ENCODE measurements at places on chromosomes 4 and X.

DNA sequence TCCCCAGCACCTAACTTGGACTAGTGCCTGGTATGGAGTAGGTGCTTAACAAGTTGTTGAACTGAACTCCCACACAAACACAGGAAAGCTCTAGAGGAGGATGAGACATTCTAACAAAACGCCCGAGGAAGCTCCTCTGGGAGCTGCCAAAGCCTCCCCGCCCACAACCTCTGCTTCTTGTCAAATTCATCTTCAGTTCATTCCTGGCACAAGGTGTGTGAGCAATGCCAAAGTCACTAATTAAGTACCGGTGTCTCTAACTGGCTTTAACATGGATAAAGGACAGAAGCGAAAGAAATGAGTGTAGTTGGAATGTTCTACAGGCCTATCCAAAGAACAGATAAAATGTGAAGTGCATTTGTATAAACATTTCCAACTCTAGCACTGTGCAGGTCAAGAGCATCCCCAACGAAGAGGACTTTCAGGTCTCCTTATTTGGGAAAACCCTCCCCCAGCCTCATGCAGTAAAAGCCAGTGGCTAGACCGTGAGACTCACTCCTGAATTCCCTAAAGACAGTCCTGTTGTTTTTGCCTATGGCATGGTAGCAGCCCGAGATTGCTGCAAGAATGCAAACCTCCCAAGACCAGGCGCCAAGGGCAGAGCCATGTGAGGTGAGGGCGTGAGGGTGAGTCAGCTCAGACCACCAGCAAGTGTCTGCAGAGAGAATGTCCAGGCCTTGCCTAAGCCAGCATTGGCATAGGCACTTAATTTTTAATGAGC, 72.2 kb upstream of the KLF3 start:
- DNase-seq, result no peak

GRCh38 chrX:29143356-29143755, 556.1 kb downstream of the IL1RAPL1 start:
- no peak for DNase-seq

GRCh38 chr4:6121276-6121850, 79.0 kb downstream of the JAKMIP1 start:
- no peak for DNase-seq

DNA sequence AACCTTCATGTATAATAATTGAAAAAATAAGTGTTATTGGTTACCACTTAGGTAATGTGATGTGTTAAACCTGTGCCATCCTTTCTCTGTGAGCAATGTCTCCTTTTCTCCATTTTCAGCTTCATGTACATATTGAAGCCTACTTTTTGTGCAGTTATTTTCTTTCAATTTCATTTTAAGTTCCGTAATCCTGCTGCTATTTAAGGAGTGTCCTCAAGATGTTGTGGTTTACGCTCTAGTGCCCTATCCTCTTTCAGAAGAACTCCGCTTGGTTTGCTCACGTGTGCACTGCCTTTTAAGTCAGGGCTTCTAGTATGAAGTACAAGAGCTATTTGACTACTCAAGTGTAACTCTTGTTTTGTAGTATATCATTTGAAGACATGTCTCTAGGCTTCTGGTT, 2253.2 kb upstream of the TENM3 start:
- no peak for DNase-seq

- peak; percentile 66 for DNase-seq
Measured at GRCh38 chr4:26320538-26321372, at the start of gene RBPJ. TSS of gene RBPJ (plus strand) at chr4:26321014. CDS start at chr4:26321029, 15 bp downstream.

DNA sequence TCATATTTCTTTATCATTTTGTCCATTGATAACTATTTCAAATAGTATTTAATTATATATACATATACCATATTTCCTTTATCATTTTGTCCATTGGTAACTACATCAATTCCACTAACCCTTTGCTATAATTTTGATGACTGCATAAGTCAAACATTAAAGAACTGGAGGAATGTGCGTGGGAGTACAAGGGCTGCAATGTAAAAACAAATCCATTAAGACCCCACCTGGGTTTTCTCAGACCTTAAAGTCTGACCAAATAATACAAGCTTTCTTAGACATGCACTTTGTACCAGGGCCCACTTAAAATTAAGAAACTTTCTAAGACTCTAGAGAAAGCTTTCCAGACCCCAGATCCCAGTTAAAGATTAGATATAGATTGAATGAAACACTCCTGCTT, 1622.4 kb upstream of the PCDH10 start:
- DNase-seq, result no peak

DNA sequence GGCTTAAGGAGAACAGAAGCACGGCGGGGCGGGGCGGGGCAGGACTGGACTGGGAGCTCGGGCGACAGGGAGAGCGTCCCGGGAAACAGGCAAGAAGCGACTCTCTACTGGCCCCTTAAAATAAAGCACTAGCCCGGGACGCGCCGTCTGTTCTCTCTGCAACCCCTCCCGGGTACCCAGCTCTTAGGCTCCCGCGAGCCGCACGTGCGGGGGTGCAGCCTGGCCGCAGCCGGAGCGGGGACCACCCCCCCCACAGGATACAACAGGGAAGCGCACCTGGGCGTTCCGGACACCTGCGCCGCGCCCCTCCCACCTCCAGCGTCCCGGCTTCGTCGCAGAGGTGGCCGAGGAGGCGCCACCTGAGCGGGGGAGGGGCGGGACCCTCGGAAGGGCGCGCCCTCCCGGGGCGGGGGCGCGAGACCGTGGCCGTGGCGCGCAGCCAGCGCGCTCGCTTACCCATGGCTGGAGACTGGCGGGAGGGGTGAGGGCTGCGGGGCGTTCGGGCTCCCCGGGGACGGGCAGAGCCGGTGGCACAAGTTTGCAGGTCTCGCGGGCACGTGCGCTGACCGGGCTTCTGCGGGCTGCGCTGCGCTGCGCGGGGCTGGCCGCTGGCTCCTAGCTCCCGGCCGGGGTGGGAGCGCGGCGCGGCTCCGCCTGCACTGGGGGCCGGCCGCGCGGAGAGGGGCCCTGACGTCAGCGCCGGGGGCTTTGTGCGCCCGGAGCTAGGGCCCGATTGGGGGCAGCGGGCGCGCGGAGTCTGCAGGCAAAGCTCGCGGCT, 91.5 kb downstream of the GEMIN8 start:
- no peak for DNase-seq

GRCh38 chrX:44011506-44011905, 38.3 kb upstream of the NDP start:
- DNase-seq, result no peak

DNA sequence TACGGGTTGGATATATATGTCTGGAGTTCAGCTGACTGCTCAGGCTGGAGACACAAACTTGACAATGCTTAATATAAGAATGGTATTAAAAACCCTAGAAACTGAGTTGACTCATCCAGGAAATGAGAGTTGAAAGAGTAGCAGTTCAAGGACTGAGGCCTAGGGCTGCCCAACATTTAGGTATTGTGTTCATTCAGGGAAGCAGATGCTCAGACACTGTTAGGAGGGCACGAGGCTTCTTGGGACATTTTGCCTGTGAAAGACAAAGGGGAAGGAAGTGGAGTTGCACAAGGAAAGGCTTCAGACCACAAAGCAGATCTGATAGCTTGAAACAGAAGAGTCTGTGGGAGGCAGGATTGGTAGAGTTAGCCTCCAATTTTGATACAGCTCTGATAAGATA, 52.0 kb upstream of the HS3ST1 start:
- no peak for DNase-seq

DNA sequence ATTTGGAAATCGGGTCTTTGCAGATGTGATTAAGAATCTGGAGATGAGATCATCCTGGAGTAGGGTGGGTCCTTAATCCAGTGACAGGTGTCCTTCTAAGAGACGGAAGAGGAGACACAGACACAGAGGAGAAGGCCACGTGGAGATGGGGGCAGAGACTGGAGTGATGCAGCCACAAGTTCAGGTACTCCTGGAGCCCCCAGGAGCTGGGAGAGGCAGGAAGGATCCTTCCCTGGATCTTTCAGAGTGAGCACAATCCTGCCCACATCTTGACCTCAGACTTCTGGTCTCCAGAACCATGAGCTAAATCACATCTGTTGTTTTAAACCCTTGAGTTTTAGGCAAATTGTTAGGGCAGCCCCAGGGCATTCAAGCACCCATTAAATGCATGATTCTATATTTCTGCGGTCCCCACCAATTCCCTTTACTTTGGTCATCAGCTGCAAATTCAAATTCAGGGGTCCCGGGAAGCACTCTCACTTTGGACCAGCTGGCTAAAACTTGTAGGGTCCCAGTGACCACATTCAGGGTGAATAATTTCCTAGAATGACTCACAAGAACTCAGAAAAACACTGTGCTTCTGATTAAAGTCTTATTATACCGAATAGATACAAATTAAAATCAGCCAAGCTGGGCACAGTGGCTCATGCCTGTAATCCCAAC, 12.8 kb upstream of the AKAP17A start:
- DNase-seq, result no peak

GRCh38 chr4:87019246-87019791, 84.5 kb downstream of the AFF1 start:
- DNase-seq, result no peak

DNA sequence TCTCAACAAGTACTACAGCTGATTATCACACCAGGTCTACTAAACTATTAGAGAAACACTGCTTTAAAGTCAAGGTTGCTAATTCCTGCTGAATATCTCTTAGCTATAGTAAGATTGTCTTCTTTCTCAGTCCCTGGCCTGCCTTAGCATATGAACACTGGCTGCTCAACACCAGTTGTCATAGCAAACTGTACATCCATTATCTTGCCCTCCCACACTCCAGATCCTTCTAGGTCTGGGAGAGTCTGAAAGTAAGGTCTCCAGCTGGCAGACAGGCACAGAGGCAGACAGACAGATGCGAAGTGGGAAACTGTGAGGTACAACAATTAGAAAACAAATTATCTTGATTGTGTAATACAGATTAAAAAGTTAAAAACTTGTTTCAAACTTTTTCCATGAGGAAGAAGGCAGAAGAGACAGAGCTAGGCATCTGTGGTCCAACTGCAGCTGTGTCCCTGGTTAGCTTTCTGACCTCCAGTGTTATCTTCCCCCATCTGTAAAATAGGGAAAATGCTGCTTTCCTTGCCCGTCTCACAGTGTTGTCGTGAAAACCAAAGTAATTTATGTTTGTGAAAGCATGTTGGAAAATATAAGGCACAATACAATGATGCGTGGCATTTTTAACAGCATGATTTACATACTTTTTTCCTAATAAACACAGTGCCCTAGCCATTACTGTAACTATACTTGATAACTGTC, 133.8 kb downstream of the KLHL13 start:
- DNase-seq, result no peak

DNA sequence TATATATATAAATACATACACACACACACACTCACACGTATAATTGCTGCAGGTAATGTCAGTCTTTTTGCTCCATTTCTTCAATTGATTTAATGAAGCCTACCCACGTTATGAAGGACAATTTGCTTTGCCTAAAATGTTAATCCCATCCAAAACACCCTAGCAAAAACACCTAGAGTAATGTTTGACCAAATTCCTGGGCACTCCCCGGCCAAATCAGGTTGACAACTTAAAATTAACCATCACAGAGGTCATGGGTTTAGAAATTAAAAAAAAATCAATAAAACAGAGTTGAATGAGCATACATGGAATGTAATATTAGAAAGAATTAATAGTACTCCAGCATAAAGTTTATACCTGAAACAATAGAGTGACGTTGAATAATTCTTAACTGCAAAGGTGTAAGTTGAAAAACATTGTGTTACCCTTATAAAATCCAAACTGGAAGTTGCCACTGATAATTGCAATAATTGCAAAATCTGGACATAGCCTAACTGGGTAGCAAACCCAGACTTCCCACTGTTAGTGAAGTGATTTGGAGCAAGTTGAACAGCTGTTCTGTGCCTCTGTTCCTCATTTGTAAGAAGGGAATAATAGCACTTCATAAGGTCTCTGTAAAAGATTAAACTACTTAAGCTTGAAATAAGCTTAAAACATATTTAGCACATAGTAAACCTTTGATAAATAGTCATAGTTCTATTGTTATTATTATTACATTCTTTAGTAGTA, 2120.5 kb downstream of the PCDH7 start:
- DNase-seq, result no peak

Data from stimulated activated CD8-positive, alpha-beta memory T cell treated with anti-CD3 and anti-CD28 coated beads, Interleukin-4, amount 100 ng/mL, for 1 hour (primary cell).